ENCODE measurements at places on chromosomes 11 and 22. TPM values are rescaled to one million over a fixed set of nuclear protein-coding genes. Genes with fewer than 3 reads are reported as not detected.

GRCh38 chr22:45006111-45006963 lies 3.5 kb downstream of the PHF21B start:
- DNase-seq: no peak

Gene IGF2
- total RNA-seq: 1.3 TPM

- no peak for DNase-seq
These were observed 28.4 kb upstream of the SYT7 start for GRCh38 chr11:61609000-61609979.

DNA sequence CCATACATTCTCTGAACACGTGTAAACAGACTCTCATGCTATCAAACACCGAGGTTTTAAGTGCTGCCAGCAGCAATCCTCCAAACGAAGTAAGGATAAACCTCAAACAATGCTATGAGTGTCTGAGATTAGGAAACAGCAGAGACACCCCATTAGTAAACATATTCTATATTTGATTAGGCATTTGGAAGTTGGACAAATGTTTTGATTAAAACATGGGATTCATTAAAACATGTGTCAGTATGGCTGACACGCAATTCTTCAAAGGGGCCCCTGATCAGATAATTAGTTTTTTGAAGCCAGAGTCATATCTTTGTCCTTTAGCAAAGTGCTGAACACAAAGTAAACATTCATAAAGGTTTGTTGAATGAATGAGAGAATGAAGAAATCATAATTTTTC lies 33.2 kb upstream of the BLID start:
- no peak for DNase-seq

DNA sequence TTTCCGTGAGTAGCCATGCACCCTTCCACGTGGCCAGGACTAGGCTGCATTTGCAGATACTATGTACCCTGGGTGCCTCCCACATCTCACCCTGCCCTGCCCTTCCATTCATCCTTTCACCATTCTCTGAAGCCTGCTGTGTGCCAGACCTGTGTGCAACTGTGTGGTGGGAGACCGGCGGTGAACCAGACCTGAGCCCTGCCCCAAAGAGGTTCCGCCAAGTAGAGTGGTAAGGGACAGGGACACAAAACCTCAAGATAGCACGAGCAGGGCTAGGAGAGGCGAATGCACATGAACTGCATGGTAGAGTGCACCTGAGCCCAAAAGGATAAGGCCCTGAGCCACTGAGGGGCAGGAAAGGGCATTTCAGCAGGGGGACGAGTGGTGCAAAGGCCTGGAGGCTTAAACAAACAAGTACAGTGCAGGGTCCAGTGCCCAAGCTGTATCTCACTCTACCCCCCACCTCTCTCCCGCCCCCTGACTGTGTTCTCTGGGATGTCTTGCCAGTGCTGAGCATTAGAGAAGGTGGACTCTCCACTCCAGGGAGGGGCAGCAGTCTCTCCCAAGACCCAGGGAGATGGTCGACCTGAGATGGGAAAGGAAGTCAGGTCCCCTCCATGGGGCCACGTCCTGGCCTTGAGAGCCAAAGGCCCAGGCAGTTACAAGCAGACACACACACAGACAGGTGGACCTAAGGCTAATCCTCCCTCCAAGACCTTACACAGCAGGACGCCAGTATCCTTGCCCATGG lies 14.1 kb upstream of the ARAP1 start:
- no peak for DNase-seq

Gene NTM
- 20.0 TPM for total RNA-seq

GRCh38 chr22:19275919-19276600 lies 15.5 kb downstream of the CLTCL1 start:
- no peak for DNase-seq

DNA sequence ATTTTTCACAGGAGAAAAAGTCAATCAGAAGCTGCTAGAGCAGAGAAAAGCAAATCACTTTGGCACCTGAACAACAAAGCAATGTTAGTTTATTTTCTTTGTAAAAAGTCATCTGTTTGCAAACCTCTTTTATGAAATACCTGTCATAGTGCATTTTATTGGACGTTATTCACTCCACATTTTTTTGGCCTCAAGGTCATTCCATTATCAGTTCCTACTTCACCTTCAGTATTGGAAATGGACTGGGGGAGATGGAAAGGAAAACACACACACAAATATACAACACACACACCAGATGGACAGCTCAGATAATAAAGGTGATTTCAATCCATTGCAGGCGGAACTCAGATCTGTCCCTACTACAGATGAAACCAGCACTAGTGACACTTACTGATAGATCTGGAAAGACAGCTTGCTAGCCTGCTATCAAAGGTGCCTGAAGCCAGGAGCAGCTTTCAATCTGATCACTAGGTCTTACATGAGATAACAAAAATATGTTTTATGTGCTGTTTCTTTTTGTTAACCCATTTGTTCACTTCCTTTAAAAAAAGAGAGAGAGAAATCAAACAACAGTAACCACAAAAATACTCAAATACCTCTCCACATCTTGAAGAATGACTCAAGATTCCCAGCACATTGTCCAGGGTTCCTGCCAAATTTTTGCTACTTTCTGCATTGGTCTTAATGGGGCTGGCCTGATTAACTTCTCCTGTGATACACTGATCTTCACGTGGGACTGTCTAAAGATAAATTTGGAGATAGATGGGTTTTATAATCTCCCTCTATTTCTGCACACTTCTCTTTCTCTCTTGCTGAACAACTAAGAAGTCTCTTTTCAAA lies 844.3 kb upstream of the TENM4 start:
- DNase-seq: no peak

GRCh38 chr11:7892059-7892699 lies 38.9 kb downstream of the OR10A6 start:
- no peak for DNase-seq

DNA sequence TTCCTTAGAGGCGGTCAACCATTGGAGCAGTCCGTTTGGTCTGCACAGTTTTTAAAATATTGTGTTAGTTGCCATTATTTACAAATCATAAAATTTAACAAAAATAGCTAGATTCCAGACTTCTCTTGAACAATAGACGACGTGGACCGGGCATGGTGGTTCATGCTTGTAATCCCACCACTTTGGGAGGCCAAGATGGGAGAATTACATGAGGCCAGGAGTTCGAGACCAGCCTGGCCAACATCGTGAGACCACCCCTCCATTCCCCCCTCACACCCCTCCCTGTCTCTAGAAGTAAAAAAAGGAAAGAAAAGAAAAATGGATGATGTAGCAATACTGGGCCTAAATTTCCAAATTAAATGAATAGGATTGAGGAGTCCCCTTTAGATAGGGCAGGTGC lies 965 bp downstream of the SLC37A2 start:
- DNase-seq: no peak

Gene CRYBB1
- 4.2 TPM for total RNA-seq

- no peak for DNase-seq
These were observed 43.9 kb downstream of the KIRREL3 start for GRCh38 chr11:126956635-126957034.

Gene OR52I1
- not detected for total RNA-seq

Data from H1 (cell line).